ENCODE measurements at places on chromosomes 16 and 17.

GRCh38 chr16:78576941-78577340 is 477.5 kb downstream of the WWOX start:
- no peak for DNase-seq

DNA sequence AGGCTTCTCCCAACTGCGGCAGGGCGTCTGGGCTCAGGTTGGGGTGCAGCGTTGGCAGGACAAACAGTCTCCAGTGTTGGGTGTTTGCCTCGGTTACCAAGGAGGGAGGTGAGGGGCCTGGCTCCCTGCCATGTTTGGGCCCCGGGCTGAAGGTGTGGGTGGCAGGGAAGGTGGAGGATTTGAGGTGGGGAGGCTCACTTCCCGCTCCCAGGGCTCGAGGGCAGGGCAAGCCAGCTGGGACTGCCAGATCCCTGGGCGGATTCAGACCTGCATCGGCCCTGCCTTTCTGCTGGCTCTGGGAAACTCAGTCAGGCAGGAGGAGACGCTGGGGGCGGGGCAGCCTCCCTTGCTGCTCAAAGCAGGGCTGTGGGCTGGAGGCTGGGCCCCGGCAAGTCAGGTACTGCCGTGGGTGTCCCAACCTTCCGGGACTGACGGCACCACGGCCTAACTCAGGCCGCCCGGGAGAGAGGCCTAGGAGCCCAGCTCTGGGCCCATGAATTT is 31.3 kb upstream of the KRT17 start:
- DNase-seq: no peak

GRCh38 chr16:4370570-4371356 is 885 bp upstream of the VASN start:
- DNase-seq: no peak

- peak; percentile 19 for DNase-seq
These were observed 12.0 kb downstream of the UNC13D start for GRCh38 chr17:75832164-75832651.

GRCh38 chr16:81327447-81328196 is 12.9 kb downstream of the GAN start:
- DNase-seq: no peak

GRCh38 chr16:30395155-30395991 is at the start of gene ZNF48:
Gene ZNF48, plus strand, starts transcription at chr16:30395420. Its CDS starts 375 bp downstream, at chr16:30395795.
- peak; percentile 45 for DNase-seq

DNA sequence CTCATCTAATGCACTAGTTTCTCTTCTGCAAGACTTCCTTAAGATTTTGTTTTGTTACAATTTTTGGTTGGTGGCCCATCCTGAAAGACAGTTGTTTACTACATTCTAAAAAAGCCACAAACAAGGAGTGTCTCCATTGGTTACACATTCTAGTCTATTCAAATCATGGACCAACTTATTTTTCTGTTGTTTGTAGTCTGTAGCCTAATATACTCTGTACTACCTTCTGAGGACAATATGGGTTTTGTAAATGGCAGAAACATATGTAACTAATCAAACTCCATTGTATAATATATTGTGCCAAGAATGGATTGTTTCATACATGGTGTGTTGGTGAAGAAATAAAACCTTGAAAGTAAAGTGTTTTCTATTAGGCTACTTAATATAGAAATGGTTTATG is 79.5 kb upstream of the DHX40 start:
- DNase-seq: no peak

- no peak for DNase-seq
These were observed 93.1 kb downstream of the ZDHHC7 start for GRCh38 chr16:84918006-84918909.

DNA sequence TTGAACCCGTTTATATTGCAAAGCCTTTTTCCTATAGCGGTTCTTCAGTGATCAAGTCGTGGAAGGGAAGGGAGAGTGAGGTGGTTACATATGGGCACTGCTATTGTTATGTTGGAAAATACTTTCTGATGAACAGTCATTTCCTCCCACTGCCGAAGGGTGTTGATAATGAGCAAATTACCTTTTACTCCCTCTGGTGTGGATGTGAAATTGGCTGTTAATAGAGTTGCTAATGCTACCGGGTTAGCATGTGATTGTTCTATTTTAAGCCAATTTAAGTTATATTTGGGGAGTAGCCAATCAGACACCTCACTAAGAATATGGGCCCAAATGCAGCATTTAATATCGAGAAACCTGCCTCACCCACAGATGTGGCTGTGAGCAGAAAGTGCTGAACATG is 15.6 kb upstream of the PMFBP1 start:
- no peak for DNase-seq

DNA sequence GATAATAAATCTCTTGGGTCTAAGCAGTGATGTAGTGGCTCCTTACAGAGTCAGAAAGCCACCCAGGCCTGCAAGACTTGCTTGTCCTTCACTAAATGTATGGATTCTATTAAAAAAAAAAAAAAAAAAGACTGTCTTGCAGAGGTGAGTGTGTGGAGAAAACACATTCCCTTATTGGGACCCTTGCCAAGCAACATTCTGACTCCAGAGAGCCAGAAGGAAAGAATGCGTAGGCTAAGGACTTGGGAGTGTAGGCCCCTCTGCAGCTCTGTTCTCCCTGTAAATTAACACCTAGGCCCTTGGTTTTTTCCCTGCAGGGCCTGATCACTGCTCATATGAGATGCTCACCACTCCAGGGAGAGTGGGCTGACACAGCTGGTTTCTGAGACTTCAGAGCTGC is 17.8 kb downstream of the SCPEP1 start:
- DNase-seq: no peak

DNA sequence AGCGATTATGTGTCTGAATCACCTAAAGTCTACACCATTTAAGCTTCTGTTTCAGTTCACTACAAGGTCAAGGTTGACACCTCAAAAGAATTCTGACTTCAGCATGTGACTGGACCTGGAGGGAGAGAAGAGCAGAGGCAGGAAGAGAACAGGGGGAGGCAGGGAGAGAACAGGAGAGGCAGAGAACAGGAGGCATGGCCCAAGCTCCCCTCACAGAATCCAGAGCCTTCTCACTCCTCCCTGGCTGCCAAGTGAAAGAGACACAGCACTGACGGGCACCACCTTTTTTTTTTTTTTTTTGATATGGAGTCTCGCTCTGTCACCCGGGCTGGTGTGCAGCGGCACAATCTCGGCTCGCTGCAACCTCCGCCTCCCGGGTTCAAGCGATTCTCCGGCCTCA is 11.4 kb downstream of the GGA2 start:
- DNase-seq: no peak

- no peak for DNase-seq
These were observed 814 bp upstream of the RUNDC3A start for GRCh38 chr17:44307387-44308186.

DNA sequence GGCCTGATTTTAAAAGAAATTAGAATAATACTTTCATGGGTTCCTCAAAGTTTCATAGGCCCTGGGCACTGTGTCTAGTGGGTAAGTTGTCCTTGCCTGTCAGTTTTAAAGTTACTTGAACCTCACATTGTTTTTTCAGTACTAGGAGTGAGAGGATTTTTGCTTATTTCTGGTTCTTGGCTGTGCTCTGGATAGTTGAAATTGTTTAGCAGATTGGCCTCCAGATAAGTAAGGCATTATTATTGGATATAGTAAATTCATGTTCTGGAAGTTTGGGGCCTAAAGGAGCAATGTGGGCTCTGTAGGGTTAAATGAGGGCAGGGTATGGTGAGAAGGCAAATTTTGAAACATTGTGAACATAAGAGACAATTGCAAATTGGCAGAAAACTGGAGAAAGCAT is 78.5 kb downstream of the WNT3 start:
- DNase-seq: no peak
